Heart right ventricle (tissue), 16 donors: ENCODE measurements at places on chromosomes 5 and 9. TPM values are rescaled to one million over a fixed set of nuclear protein-coding genes. Genes with fewer than 3 reads are reported as not detected.
A peak's percentile ranks its signal among the peaks of the same experiment; 100 is the strongest.

- no peak overlapping the region for H3K27ac ChIP-seq
- no peak overlapping the region for H3K4me3 ChIP-seq
- H3K36me3 ChIP-seq, result no peaks in the 10 kb centered on the region
- DNase-seq, result no peak
- no peaks in the 10 kb centered on the region for H3K27me3 ChIP-seq
Measured at GRCh38 chr9:94212531-94212930, 46.6 kb upstream of the ZNF169 start.

ACTBL2 gene
- not detected for total RNA-seq

GRCh38 chr9:104313396-104314110 lies 190.5 kb upstream of the OR13F1 start:
- H3K36me3 ChIP-seq, result no peaks in the 10 kb centered on the region
- no peak overlapping the region for H3K27ac ChIP-seq
- DNase-seq, result no peak
- no peak overlapping the region for H3K4me3 ChIP-seq
- H3K27me3 ChIP-seq, result no peaks in the 10 kb centered on the region
- H3K4me1 ChIP-seq, result no peaks in the 10 kb centered on the region

DNA sequence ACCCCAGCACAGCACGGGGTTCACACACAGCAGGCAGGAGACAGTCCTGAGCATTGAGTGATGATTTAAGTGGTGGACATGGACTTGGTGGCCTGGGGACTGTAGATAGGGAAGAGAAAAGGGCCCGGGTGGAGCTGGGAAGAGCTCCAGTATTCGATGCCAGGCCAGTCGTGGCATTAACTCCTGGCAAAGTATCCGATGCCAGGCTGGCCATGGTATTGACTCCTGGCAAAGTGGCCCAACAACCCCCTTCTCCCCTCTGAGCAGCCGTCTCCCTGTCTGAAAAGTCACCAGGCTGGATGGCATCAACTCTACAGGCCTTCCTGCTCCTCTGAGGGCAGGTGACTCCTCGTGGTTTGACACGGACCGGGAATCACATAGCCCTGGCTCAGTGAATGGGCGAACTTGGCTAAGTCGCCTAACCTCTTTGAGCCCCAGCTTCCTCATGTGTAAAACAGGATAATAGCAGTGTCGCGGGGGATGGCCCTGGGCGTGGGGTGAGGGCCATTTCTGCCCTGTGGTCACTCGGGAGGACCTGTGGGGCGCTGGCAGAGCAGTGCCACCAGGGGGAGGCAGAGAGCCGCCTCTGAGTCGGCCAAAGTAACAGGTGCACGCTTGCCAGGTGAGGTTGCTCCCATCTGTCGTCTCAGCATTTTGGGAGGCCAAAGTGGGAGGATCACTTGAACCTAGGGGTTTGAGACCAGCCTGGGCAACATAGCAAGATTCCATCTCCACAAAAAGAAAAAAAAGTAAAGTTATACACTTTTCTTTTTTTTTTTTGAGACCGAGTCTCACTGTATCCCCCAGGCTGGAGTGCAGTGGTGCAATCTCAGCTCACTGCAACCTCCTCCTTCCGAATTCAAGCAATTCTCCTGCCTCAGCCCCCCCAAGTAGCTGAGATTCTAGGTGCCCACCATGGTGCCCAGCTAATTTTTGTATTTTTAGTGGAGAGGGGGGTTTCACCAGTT lies 5.7 kb upstream of the SEC16A start:
- H3K27ac ChIP-seq, result no peak overlapping the region
- no peaks in the 10 kb centered on the region for H3K27me3 ChIP-seq
- no peak overlapping the region for H3K4me3 ChIP-seq
- no peaks in the 10 kb centered on the region for H3K36me3 ChIP-seq

C9orf43 gene
- 0.26 TPM for total RNA-seq

ENTPD2 gene
- total RNA-seq, result 1.5 TPM

- no peaks in the 10 kb centered on the region for H3K36me3 ChIP-seq
- no peak for DNase-seq
- no peaks in the 10 kb centered on the region for H3K27me3 ChIP-seq
- H3K4me1 ChIP-seq, result no peaks in the 10 kb centered on the region
Measured at GRCh38 chr5:109365653-109366052, 44.1 kb downstream of the PJA2 start.

GNA14 gene
- total RNA-seq, result 1.9 TPM

DNA sequence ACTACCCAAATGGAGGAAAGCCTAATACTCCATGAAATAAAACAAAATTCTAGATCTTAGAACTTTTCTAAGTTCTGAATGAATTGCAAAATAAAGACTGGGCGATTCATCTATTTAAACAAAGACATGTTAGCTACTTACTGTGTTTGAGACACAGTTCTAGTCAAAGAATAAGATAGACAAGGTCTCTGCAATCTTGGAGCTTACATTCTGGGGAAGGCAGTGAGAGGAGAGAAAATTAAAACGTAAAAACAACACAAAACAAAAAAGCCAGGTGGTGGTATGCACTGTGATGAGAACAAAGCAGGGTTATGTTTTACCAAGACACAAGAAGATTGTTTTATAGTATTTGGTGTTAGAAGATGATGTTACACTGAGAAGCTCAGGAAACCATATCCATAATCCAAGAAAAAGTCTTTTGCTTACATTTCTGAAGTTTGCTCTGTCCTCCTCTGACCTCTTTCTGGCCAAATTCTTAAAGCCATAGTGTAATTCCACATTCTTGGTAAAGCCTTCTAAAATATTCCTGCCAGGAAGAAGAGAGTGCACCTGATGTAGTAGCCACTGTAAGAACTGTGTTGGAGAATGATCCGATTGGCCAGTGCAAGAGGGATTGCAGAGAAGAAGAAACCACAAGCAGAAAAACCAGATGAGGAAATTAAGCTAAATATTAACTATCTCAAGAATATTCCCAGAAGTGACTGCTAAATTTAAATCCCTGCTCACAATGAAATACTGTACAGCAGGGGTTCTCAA lies 218.4 kb downstream of the PCSK1 start:
- H3K4me3 ChIP-seq, result no peak overlapping the region
- no peaks in the 10 kb centered on the region for H3K4me1 ChIP-seq
- no peak overlapping the region for H3K27ac ChIP-seq
- no peak for DNase-seq
- no peaks in the 10 kb centered on the region for H3K36me3 ChIP-seq

DNA sequence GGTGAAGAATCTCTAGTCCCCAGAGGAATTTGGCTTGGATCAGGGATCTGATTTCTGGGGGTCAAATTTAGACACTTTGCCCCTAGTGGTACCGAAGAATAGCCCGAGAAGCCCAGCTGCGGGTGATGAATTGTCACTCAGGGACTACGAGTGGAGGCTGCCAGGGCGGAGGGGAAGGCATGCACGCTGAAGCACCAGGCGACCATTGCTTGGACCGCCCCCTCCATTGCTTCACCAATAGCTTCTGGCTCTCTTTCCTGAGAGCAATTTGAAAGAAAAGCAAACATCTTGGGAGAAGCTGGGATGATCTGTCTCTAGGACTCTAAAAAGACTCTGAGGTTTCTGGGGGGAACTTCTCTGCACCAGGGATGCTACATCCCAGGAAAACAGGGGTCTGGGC lies 137.6 kb downstream of the CRB2 start:
- H3K36me3 ChIP-seq, result no peaks in the 10 kb centered on the region
- DNase-seq, result no peak
- no peak overlapping the region for H3K4me3 ChIP-seq
- H3K27ac ChIP-seq, result no peak overlapping the region
- H3K27me3 ChIP-seq, result no peaks in the 10 kb centered on the region

ADAMTSL1 gene
- 2.0 TPM for total RNA-seq

ZBTB26 gene
- 4.8 TPM for total RNA-seq

ICE1 gene
- total RNA-seq, result 16.8 TPM

GRCh38 chr5:14429101-14430050 lies 152.2 kb upstream of the OTULINL start:
- peaks cover 11% of the 10 kb centered on the region for H3K4me1 ChIP-seq
- H3K27me3 ChIP-seq, result no peaks in the 10 kb centered on the region
- peak overlapping the region; percentile 71 for H3K27ac ChIP-seq
- DNase-seq, result no peak
- no peak overlapping the region for H3K4me3 ChIP-seq

DNA sequence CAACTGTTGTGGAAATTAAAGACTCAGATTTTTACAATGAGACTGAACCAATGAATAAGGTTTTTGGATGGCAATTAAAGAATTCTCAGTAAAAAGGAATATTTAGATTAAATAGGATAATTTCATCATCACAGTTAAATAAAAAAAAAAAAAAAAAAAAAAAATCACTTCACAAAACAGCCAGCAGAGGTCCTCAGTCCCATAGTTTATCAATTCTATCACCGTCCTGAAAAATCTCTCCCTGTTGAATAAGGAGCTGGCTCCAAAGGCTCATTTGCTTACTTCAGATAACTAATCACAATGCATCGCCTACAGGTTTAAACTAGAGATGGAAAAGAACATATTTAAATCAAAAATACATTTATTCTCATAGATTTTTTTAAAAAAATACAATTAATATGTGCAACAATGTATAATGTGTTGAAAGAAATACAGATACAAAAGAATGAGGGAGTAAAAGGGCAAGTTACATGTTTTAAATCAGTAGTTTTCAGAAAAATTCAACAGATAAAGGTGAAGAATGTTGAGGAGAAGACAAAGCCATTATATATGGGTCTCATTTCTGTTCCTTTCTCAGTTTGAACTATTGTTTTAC lies 175.8 kb upstream of the CHD1 start:
- no peak overlapping the region for H3K4me3 ChIP-seq
- no peak for DNase-seq
- no peaks in the 10 kb centered on the region for H3K36me3 ChIP-seq
- H3K27me3 ChIP-seq, result no peaks in the 10 kb centered on the region
